ENCODE measurements at places on chromosomes 2 and 18. TPM values are rescaled to one million over a fixed set of nuclear protein-coding genes. Genes with fewer than 3 reads are reported as not detected.

DNA sequence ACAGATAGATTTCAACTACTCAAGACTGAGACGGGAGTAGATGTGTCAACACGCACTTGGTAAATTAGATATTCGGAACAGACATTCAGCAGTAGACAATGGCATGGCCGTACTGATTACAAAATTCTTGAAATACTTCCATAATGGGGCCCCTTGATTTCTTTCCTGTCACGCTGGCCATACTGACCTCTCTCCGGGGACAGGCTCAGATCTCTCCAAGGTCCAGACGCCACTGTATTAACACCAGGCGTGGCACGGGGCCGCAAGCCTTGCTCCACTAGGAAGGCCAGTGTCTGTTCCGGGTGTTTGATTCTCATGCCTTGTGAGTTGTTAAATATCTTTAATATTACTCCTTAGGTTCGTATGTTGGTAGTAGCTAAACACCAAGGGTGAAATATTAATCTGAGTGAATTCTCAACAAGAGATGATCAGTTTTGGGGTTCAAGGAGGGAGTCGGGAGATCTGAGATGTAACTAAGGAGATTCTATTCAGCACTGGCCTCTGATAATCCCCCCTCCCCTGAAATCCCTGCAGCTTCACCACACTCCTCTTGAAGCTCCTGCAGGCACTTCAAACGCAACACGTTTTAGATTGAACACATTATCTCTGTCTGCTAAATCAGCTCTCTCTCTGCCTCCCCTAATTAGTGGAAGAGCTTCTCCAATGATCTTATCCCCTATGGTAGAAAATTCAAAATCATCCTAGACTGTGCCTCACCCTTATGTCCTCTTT lies 2.2 kb upstream of the EHD3 start:
- no peak for DNase-seq

DNA sequence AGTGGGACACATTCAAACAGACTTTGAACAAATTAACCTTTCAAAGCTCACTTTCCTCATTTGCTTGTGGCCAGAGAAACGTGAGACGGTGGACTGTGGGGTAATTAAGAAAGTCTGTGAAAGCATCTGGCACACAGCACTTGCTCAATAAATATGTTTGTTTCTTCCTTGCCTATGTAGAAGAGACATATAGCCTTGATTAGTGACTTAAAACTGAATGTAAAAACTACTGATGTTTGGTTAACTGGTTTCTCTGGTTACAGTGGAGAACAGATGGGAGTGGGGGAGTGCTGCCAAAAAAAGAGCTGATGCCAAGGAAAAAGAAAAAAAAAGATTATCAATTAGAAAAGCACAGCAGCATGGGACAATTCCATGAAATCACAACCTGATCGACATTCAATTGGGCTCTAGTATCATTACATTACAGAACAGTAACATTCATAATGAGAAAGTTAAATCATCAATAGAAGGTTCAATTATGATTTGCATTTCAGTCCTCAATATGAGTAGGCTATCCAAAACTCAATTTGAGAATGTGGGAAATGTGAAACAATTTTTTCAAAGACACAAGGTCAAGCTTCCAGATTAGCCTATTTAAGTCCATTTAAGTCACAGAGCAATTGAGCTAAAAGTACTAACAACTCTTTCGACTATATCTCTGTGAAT lies 14.7 kb downstream of the CUL3 start:
- DNase-seq = no peak

DNA sequence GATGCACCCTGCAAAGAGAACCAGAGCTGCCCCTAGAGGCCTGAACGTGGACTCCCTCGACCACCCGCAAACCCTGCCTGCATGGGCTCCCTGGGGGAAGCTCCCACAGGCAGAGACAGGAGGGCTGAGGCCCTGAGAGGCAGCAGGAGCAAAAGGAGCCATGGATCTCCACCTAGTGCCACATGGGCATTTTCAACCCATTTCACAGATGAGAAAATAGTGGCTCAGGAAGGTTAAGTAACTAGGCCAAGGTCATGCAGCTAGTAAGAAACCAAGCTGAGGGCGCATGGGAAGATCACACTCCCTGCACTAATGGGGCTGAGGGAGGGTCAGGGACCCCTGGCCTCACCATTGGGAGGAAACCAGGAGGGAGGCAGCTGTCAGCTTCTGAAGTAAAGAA lies 271.7 kb upstream of the RAB6C start:
- DNase-seq = no peak

DNA sequence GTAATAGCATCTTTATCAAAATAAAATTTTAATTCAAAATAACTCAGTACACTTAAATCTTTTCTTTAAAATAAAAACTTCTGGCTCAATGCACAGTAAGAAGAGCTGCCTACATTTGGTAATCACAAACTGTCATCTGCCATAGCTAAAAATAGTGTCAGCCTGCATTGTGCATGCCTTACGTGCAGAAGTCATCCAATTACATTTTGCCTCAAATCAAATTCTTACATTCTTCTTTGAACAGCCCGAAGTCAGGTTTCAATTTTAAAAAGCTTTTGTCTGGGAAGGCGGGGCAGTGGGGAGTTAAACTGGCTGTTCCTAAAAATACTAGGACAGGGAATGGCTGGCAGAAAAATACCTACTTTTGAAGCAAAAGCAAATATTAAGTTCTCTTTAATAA lies 51.1 kb downstream of the RTN4 start:
- no peak for DNase-seq

- DNase-seq = peak; percentile 5
These were observed 7.4 kb downstream of the HS6ST1 start for GRCh38 chr2:128311216-128311754.

DNA sequence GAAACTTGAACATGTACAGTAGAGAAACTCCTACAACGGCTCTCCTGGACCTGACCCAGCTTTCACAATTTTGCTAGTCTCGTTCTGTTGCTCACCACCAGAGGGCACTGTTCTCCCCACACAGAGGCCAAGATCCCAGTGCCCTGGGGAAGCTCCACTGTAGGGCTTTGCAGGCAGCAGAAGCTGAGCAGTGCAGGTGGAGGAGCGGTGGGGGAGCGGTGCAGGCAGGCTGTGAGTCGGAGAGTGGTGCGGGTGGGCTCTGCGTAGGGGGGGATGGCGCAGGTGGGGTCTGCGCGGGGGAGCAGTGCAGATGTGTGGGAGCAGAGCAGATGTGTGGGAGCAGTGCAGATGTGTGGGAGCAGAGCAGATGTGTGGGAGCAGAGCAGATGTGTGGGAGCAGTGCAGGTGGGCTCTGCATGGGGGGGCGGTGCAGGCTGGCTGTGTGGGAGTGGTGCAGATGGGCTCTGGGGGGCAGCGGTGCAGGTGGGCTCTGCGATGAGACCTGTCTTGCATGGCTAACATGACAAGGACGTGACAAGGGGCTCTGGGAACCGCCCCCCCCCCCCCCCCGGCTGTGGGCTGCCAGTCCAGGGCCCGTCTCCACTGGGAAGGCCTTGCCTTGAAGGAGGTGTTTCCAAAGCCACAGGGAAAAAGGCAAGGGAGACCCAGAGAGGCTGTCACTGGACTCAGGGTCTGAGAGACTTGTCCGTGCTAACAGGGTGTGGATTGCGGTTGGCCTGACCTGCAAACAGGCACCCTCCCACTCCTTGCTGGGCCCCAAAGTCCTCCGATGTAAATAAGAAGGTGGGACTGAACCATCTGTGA lies 7.3 kb downstream of the CYS1 start:
- DNase-seq = peak; percentile 75

DNA sequence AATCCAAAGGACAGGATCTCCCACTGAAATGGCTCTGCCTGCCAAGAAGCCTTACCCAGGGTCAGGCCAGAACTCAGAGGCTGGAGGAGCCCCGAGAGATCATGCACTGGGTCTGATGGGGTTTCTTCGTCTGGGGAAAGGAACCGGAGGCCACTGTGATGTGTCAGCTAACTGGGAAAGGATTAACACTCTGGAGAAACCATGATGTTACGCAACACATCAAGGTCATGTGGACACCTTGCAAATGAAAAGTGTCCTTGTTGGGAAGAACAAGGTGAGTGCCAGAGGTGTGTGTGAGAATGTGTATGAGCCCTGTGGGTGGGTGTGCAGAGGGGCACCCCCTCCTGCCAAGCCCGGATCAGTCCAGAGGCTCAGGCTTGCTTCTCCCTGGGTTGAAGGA lies 86.9 kb downstream of the CRACDL start:
- no peak for DNase-seq

DNA sequence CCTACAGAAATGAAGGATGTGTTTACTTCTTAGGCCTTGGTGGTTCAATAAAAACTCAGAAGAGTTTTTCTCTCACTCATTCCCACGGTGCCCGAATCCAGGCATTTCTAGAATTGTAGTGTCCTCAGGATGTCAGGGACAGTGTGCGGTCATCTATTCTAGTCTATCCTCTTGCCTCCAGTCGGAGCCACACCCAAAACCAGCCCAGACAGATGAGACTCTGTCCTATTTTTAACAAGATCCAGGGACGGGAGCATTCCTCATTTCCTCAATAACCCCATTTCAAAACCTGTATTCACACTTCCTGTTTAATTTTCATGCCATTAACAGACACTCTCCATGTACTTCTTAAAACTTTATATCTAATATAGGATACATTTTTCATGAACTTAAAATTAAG lies 11.6 kb upstream of the RBMS1 start:
- no peak for DNase-seq

- no peak for DNase-seq
These were observed 21.4 kb upstream of the TDRD15 start for GRCh38 chr2:21102356-21102755.

DNA sequence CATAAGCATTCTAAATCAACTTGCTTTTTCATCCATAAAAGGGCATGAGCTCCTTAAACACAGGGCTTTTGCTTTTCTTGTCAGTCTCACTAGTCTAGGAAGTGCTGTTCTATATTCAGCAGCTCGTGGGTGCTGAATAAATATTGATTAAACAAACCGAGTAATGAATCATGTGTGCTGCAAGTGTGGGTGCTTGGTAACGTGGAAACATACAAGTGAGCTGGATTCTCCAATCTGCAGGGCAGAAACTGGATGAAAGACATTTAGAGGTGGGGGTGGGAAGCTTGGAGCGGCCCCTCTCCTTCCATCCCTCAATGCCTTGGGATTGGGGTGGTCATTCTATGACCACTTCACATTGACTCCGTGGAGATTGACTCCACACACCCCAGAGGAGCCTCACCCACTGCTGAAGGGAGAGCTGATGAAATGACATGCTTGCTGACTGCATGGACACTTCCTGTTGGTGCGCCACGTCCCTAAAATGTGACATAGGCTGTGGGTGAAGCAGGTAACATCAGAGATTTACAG lies 114.6 kb downstream of the DOCK10 start:
- DNase-seq = no peak

DNA sequence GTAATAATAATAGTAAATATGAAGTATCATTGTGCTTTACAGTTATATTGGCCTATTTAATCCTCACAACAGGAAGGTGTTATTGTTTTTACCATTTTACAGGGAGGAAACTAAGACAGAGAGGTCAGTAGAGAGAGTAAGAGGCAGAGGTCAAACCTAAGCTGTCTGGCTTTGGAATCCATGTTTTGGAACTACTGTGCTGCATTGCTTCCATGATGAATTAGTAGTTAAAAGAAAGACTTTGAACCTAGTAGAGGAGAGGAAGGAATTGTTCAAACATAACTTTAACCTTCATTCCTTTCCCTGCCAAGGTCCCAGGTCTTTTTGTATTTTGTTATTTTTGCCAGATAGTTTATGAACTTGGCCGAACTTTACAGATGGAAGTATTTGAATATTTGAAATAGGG lies 80.9 kb downstream of the PHLPP1 start:
- DNase-seq = no peak

DNA sequence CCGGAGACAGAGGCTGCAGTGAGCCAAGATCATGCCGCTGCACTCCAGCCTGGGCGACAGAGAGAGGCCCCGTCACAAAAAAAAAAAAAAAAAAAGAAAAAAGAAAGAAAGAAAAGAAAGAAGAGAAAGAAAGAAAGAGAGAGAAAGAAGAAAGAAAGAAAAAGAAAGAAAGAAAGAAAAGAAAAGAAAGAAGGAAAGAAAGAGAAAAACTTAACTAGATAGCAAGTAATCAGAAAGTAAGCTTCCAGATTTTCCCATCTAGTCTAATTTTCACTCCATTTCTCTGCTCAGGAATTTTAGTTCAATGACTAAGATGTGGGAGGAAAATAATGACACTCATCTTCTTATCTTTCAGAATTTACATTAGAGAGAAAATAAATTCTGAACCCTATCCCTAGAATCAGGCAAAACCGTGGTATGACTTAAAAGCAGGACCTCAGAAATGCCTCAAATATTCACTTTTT lies 2.4 kb downstream of the GFPT1 start:
- DNase-seq = no peak

GRCh38 chr2:44897406-44897805 lies 44.1 kb upstream of the SIX3 start:
- no peak for DNase-seq

DNA sequence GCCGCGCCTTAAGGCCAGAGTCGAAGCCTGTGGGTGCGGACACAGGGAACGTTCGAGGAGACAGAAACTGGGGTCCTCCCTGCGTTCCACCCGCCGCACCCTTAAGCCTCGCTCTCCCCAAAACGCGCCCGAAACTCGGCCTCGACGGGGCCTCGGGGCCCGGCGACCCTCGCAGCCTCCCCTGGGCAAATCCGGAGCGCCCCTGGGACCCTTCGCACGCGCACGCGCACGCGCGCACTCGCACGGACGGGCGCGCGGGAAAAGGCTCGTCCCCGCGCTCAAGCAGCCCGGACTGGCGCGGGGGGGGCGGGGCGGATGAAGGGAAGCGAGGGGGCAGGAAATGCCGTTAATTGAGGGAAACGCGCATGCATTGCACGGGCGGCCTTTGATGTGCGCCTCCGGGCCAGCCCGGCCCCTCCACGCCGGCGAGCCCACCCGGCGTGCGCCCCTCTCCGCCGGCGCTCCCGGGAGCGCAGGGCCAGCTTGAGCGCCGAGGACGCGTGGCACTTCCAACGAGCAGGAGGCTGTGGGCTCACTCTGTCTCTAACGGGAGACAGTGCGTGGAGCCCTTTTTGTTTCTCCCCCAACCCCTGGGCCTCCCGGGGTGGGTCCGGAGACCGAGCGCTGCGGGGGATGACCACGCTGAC lies 5.4 kb upstream of the SALL3 start:
- no peak for DNase-seq

GRCh38 chr2:176650104-176650837 lies 381.0 kb downstream of the MTX2 start:
- no peak for DNase-seq

Gene SH3BP4
- 32.5 TPM for total RNA-seq

Gene RAPGEF4
- 24.6 TPM for total RNA-seq

Gene ACVR1C
- 118 TPM for total RNA-seq

Gene OSBPL6
- 2.0 TPM for total RNA-seq

Gene SCN3A
- 0.72 TPM for total RNA-seq
